ENCODE measurements at places on chromosomes 3 and 15. TPM values are rescaled to one million over a fixed set of nuclear protein-coding genes. Genes with fewer than 3 reads are reported as not detected.

GRCh38 chr3:120506828-120507774, 56.3 kb upstream of the FSTL1 start:
- DNase-seq, result peak; percentile 49

DNA sequence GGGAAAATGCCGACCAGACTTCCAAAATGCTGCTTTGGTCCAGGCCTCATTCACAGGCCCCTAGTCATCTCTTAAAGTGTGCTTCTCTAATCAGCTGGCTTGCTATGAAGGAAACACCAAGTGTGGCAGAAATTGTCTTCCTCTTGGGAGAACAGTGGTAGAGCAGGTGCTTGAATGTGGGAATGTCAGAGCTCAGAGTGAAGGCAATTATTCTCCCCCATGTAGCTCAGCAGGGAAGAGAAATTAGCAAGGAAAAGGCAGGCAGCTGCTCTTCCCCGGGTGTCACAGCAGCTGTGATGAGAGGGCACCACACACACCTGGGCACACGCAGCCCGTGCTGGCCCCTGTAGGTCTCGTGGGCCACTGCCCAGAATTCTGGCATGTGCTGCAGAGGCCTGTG, 358.5 kb downstream of the WDR72 start:
- DNase-seq, result no peak

DNA sequence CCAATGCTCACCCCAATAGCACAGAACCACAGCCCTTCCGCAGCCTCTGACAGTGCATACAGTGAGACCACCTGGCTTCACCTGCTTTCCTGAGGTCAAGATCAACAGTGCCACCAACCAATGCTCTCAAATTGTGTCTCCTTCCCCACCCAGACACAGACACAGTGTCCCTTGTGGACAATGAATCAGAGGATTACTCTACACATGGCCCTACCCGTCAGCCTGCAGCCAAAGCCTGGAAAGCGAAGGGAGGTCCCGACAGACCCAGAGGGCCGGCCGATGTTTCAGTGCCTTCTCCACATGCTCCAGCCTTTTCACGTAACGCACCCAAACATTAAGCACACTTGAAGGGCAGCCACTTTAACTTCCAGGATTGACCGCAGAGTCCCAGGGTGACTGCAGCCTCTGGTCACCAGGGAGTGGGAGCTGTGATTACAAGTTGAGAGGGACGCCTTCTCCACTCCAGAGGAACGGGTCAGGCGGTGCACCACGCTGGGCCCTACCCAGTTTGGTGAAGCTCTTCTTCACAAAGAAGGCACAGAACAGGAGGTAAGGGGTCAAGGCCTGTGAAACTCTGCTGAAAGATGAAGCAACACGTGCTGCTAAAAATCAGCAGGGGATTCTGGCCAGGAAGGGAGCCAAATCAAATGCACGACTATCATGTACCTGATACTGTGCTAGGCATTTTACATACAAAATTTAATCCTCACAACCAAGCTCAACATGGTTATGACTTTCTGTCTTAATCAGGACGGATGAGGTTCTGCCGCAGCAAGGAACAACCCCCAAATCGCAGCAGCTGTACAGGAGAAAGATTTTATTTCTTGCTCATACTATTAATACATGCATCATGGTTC, 17.2 kb downstream of the KLHL25 start:
- no peak for DNase-seq

GRCh38 chr3:140724856-140725812, 47.3 kb downstream of the TRIM42 start:
- no peak for DNase-seq

- DNase-seq, result peak; percentile 94
Observed at GRCh38 chr3:8501371-8502131, at the start of gene LMCD1. Gene LMCD1 (plus strand): TSS chr3:8501823. CDS start chr3:8501939, 116 bp downstream.

DNA sequence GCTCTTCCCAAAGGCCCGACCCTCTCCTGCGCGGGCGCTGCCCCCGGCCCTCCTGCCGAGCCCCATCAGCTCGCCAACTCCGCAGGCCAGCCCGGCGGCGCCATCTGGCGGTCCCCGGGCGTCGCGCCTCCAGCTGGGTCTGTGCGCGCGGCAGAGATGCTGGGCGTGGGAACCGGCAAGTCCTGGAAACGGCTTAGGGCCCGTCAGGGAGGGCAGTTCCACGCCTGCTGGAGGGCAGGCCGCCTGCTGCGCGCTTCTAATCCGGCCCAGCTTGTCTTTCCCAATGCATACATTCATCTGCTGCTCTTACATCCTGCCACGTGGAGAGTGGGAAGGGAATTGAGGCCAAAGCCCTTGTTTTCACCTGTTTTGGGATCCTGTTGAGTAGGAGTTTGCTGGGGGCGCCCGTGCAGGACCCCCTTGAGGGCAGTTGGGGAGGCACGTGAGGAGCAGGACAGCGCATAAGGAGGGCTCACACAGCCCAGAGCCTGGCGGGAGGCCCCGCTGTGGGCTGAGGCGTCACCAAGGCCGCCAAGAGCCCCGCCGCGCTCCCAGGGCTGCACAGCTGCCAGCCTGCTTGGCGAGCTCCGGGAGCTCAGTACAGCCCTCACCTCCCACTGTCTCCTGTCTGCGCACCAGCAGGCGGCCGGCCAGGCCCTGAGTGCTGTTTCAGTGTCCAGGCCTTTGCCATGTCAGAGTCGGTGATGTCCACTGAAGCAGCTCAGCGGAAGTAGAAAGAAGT, 165.6 kb downstream of the NSMCE3 start:
- DNase-seq, result peak; percentile 84

- DNase-seq, result no peak
Observed at GRCh38 chr3:136914739-136915138, 43.0 kb upstream of the IL20RB start.

DNA sequence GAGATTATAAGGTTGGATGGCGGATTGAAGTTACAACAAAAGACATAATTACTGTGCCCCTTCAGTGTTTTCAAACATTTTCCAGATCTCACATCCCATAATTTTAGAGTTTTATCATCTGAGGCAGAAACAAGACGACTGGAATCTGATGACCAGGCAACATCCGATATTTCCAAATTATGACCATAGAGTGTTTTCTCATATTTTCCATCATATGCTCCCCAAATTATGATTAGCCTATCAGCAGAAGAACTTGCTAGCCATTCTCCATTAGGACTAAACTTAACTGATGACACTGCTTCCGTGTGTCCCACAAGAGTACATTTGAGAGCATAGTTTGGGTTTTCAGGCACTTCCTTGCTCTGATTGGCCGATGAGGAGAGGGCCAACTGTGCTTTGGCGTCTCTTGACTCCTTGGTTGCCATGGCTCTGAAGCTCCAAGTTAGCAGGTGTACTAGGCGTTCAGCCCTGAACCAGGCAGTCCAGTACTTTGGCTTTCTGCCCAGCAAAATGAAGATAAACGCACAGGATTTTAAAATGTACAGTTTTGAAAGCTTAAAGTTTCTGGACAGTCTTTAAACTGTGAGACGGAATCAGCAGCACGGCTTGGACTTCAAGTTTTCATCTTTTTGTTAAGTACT, 638 bp downstream of the WDR5B start:
- DNase-seq, result peak; percentile 29

DNA sequence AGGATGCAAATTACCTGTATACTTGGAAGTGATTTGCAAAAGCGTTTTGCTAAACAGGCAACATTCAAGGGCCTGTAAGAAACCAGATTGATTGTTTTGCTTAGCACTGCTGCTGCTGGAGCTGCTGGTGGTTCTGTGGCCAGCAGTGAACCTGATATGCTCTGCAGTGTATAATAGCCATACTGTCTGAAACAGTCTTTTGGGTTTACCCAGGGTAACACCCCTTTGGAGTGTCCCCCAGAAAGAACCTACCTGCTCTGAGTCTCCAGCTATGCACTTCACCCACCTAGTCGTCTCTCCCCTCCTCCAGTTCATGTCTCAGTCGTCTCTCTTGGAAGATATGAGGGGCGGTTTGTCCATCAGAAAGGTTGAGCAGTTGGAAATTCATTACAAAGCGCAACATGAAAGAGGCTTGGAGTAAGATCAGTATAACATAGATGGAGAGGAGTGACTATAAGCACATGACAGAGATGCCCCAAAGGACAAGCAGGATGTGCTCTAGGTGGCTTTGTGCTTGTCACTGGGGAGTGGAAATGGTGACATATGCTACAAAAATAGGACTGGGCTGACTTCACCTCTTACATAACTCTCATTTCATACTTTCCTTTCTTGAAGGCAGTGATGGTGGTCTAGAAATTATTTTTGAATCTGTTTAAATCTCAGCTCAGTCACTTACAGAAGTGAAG, 3.8 kb downstream of the MKRN2 start:
- no peak for DNase-seq

DNA sequence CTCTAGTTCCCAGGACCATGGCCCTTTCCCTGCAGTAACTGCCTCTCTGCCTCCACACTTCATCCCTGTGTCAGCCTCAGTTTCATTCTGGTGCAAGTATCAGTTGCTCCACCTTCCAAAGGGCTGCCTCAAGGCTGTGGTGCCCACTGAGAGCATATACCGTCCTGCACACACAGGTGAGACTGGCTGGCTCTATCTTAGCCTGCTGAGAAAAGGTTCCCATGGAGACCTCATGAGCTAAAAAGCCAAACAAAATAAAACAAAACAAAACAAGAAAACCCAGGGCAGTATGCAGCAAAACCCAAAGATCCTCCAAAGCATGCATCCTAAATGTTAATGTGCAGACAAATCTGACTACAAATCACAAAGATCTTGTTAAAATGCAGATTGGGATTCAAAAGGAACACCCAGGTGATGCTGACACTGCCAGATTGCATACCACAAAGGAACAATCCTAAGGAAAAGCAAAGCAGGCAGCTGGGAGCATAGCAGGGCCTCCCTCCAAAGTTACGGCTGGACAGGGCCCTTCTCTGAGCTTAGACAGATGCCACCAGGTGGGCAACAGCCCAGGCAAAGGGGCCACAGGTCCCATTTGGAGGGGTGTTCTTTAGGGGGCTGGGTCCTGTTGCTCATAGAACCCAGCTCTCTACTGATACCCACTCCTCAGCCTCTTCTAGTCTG, 76.3 kb upstream of the SLCO2A1 start:
- no peak for DNase-seq

DNA sequence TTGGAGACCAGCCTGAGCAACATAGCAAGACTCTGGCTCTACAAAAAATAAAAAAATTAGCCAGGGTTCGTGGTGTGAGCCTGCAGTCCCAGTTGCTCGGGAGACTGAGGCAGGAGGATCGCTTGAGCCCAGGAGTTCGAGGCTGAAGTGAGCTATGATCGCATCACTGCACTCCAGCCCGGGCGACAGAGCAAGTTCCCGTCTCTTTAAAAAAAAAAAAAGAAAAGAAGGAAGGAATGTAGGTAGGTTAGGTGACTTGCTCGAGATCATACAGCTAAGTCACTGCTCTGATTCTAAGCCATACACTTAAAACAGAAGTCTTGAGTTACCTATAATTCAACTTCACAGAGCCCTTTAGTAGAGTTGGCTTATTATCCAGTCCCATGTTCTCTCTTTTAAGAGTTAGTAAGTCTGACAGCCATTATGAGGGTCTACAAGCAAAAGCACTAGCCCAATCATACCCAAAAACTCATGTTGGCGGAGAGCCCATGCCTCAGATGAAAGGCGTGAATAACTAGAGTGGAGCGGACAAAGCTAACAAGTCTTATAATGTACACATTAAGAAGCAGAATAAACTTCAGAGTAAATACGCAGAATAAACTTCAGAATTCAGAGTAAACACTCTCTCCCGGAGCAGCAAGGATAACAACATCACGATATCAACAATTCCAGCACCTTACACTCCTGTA, 768 bp downstream of the AAGAB start:
- no peak for DNase-seq

DNA sequence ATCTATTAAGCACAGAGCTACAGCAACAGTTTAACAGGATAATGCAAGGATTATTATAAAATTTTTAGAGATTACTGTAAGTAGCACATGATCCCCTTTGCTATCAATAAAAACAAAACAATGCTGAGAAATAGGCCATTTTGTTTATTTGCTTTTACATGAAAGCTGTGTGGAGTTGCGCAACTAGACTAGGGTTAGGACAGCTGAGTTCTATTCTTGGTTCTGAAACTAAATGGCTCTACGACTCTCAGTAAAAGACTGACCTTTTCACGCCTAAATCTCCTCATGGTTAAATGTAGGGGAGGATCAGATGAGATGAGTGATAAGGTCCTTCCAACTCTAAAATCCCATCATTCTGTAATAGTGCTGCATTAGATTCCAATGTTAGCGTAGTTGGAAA, 25.0 kb downstream of the KCNMB2 start:
- DNase-seq, result no peak

DNA sequence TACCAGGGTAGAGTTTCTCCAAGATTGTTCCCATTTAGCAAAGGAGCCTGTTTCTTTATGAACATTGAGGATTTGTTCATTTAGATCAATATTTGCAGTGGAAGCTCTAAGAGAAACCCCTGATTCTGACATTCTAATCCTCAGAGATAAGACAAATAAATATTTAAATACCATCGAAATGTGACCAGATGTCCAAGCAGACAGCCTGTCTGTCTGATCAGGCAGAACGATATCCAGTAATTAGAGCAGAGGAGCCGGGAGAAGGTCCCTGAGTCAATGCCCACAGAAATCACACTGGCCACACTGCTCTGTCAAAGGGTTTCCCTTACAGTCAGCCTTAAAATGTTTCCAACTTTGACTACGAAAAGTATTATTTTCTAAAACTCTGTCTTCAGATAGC, 15.7 kb upstream of the ARPIN start:
- DNase-seq, result no peak

- no peak for DNase-seq
Observed at GRCh38 chr3:177596816-177597271, 399.6 kb upstream of the TBL1XR1 start.

DNA sequence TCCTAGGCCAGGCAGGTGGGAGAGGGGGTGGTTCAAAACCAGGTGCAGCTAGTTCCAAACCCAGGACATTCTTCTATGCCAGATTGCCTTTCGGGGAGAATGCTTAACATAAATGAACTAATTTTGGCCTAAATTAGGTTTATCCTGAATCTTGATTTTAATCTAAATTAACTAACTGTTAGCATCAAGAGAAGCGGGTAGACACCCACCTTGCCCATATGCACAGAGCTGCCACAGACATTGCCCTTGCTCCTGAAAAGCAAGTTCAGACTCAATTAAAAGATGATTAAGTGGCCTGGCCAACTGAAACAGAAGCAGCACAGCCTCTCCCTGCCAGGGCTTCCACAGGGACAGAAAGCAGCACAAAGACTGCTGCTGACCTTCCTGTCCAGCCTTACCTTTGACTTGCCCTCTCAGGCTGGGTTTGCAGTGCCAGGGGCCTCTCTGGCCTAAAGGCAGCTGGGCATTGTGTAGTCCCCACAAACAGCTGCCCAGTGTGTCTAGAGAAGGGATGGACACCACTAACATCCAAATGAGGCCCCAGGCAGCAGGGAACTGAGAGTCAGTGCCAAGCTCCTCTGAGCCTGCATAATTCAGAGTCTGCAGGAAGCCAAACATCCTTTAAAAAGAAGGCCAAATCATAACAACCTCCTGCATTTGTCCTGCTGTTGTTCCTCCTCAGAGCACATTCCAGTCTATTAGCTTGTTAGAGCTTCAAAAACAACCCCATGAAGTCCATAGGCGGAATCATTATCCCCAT, 15.4 kb upstream of the OXTR start:
- no peak for DNase-seq

FILIP1L gene
- 20.2 TPM for polyA plus RNA-seq

KLHL6 gene
- polyA plus RNA-seq, result 1.7 TPM

ZNF660 gene
- polyA plus RNA-seq, result 18.0 TPM

CERS3 gene
- polyA plus RNA-seq, result 0.40 TPM

CYB561D2 gene
- polyA plus RNA-seq, result 16.8 TPM

FMN1 gene
- 15.1 TPM for polyA plus RNA-seq

PARP3 gene
- 20.2 TPM for polyA plus RNA-seq

FETUB gene
- 0.16 TPM for polyA plus RNA-seq

LEKR1 gene
- polyA plus RNA-seq, result 3.8 TPM

SLC7A14 gene
- polyA plus RNA-seq, result 2.3 TPM

KNG1 gene
- polyA plus RNA-seq, result 146 TPM
